ENCODE measurements at places on chromosomes 5 and 9.

GRCh38 chr9:77765781-77766259, 117.7 kb upstream of the GNA14 start:
- DNase-seq, result no peak
- no peaks in the 10 kb centered on the region for H3K4me1 ChIP-seq
- H3K27ac ChIP-seq, result no peak overlapping the region
- no peaks in the 10 kb centered on the region for H3K27me3 ChIP-seq

- H3K27me3 ChIP-seq, result no peaks in the 10 kb centered on the region
- H3K4me3 ChIP-seq, result no peak overlapping the region
- H3K27ac ChIP-seq, result no peak overlapping the region
- H3K36me3 ChIP-seq, result no peaks in the 10 kb centered on the region
- DNase-seq, result no peak
- H3K4me1 ChIP-seq, result peaks cover 9% of the 10 kb centered on the region
Measured at GRCh38 chr5:103587185-103587748, 24.7 kb upstream of the NUDT12 start.

DNA sequence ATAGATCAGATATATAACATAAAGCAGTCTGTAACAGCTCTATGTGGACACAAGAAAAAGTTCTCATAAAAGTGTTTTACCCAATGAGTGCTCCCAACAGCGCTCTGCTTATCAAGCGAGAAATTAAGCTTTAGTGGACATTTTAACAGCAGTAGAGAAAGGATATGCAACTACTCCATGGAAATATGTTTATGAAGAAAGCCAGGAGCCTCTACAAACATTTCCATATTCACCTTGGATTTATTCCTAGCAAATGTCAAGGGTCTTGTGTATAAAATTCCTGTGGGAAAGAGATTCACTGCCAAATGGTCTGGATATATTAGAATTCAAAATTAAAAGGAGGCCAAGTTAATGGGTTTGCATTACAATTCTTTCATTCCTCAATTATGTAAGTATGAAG, 66.5 kb downstream of the DTWD2 start:
- H3K36me3 ChIP-seq, result no peaks in the 10 kb centered on the region
- no peaks in the 10 kb centered on the region for H3K4me1 ChIP-seq
- no peak for DNase-seq
- no peak overlapping the region for H3K27ac ChIP-seq
- H3K4me3 ChIP-seq, result no peak overlapping the region

DNA sequence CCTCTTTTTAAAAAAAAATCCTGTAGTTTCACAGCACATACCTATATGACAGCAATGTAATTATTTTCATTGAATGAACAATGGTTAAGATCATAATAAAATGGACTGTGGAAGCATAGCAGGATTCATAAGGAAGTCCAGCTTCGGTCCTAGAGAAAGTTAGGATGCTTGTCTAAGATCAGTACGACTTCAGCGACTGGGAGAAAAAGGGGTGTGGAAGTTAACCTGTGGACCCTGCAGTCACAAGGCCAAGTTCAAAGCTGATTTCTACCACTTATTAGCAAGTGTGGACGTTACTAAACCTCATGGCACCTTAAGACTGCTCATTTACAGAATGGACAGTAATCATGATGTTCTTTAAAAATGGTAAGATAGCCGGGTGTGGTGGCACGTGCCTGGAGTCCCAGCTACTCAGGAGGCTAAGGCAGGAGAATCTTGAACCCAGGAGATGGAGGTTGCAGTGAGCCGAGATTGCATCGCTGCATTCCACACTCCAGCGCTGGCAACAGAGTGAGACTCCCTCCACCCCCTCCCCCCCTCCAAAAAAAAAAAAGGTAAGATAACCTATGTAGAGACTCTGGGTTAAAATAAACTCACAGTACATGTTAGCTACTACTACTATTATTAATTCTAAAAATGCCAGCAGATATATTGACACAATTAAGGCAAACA, 71.6 kb upstream of the PCA3 start:
- H3K27me3 ChIP-seq, result peaks cover 48% of the 10 kb centered on the region
- no peak overlapping the region for H3K4me3 ChIP-seq
- peaks cover 8% of the 10 kb centered on the region for H3K4me1 ChIP-seq
